ENCODE measurements at places on chromosomes 3 and 15.
A peak's percentile ranks its signal among the peaks of the same experiment; 100 is the strongest.

GRCh38 chr3:187695449-187695848 lies 6.9 kb downstream of the RTP2 start:
- no peak for DNase-seq

DNA sequence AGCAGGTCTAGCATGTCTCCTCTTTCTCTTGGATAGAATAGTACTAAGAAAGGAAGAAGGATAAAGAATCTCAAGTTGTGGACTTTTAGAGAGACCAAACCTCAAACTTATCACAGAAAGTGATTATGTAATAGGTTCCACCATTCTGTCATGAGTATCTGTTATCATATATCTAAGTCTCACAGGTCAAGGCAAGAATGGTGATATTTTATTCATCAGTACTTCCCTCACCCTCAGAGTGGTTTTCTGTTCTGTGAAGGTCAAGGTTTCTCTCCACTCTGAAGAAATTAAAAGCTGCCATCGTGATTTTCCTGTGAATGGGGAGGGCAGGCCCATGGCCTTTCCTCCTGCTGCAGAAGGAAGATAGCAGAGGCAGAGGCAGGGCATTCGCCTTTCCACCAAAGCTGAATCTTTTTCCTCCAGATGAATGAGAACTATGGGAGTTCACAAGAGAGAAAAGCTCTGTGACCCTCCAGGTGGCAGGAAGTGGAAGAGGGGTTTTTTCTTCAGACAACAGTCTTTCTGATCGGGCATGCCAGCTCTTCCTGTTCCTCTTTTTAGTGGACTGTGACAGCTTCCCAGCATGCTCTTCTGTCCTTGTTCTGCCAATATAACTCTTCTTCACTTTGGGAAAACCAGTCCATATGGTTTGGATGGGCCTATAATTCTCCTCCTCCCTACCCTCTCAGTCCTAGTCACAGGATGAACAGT lies 37.1 kb upstream of the CCK start:
- no peak for DNase-seq

- no peak for DNase-seq
Observed at GRCh38 chr3:2896308-2896939, 213.8 kb downstream of the IL5RA start.

DNA sequence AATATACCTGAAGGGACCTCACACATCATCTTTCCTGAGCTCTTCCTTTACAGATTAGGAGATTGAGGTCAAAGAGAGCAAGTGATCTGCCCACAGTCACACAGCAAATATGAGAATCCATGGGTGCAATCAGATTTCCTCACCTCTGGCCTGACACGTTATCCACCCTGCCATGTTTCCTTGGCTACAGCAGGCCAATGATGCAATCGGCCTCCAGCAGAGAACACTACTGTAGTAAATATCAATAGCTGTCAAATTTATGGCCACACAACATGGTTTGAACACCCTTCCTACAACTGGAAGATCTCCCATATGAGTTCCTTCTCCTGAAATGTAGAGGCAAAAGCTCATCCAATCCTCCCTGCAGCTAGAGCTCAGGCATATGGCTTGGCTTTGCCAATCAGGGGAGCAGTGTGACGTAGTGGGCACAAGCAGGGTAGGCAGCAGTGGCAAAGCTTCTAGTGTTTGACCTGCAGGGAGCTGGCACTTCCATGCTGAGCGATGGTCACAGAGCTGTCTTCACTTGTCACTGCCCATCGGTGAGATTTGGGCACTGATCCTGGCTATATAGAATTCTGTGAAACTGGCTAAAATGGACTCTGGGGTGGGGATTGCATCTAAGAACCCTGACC lies 271.3 kb downstream of the TJP1 start:
- DNase-seq: no peak

GRCh38 chr3:114758831-114759699 lies 388.0 kb downstream of the ZBTB20 start:
- no peak for DNase-seq

- DNase-seq: no peak
Observed at GRCh38 chr15:54033869-54034458, 55.7 kb downstream of the UNC13C start.

GRCh38 chr3:20190991-20191390 lies 5.0 kb upstream of the SGO1 start:
- DNase-seq: no peak

DNA sequence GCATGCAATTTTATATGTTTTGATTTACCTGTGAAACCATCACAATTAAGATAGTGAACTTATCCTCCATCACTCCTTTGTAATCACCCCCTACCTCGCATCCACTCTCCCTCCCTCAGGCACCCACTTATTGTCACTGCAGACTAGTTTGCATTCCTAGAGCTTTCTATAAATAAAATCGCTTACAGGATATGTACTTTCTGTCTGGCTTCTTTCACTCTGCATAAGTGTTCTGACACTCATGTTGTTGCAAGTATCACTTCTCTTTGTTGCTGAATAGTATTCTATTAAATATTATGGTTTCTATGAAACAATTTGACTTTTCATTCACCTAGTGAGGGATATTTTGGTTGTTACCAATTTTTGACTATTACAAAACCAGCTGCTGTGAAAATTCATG lies 139.3 kb downstream of the RSRC1 start:
- no peak for DNase-seq

- DNase-seq: no peak
Observed at GRCh38 chr3:126360714-126361060, 3.5 kb upstream of the KLF15 start.

DNA sequence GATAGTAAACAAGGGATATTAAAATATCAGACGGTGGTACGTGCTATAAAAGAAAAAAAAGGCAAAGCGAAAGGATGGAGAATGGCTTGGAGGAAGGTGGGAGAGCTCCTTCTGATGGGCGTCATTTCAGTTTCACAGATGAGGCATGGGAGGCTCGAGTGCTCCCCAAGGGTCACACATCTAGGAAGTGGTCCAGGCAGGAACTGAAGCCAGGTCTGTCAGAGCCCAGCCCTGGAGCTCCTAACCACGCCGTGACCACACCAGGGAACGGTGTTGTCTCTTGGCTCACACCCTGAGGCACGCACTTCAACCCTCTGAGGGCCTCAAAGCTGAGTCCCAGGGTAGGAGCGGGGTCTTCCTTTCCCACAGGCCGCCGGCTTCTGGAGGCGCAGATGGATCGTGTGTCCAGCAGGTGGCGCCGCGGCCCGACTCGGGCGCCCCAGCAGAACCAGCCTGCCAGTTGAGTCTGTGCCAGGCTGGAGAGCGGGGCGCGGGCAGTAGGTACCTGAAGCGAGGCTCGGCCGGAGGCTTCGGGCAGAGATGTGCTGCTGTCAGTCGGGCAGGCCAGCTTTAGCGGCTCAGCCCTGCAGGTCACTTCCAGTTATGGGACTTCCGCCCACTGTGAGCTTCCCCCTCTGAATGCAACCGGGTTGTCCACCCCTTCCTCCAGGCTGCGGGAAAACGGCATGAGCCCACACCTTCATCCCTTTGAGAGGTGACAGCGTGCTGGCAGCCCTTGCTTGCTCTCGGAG lies 68.1 kb downstream of the SLC6A1 start:
- peak; percentile 10 for DNase-seq

DNA sequence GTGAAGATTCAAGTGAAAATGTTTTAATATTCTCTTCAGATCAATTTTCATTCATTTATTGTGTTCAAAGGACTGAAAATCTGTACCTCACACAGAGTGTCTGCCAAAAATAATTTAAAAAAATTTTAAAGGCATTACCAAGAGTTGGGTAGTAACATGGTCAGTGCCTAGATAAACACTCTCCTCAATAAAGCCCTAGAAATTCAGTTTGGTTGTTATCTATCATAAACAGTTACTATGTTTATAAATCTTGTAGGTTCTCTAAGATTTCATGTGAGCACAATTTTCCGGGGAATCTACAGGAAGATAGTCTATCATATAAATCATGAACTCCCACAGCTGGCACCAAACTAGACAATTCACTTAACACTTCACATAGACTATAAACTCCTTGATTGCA lies 128.6 kb downstream of the GSK3B start:
- no peak for DNase-seq

DNA sequence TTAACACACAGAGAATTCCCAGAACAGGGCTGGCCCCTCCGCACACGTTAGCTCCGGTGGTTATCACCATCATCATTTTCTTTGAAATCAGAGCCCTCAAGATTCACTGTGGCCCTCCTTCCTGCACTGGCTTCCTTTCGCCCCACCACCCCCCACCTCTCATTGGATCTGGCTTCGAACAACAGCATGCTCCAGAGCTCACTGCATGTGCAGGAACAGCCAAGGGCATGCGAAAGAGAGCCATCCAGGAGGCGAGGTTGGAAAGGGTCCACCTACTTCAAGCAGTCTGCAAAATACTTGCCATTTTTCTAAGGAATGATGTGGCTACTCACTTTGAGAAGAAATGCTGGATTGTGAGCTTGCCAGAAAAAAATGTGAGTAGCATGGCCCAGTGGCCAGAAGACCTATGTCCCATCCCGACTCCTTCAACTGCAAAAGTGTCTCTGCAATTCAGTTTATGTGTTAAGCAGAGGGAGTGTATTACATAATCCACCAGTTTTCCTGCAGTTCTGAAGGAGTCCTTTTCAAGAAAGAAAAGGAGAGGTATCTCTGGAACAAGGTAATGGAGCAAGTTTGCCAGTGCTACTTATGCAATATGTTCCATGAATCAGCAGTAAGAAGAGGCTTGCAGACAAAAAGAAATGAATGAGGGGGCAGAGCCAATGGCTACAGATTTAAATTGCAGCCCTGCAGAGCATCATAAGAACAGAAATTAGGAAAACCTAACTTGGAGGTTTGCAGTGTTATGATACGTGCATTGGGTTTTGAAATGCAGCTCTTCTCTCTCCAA lies 92.8 kb downstream of the OCA2 start:
- DNase-seq: no peak

DNA sequence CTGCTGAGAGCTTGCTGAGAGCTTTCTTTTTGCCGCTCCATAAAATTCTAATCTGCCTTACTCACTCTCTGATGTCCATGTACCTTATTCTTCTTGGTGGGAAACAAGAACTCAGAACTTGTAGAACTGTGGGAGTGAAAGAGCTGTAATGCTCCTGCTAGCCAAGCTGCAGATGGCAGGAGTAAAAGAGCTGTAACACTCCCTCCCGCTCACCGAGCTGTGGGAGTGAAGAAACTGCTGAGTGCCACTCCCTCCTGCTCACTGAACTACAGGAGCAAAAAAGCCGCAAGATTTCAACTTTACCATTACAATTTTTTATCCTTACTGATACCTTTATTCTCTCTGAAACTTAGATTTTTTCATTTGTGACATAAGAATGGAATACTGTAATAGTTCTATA lies 199.1 kb downstream of the SI start:
- DNase-seq: no peak

GRCh38 chr3:196741249-196741889 lies 1.7 kb downstream of the PAK2 start:
- no peak for DNase-seq

DNA sequence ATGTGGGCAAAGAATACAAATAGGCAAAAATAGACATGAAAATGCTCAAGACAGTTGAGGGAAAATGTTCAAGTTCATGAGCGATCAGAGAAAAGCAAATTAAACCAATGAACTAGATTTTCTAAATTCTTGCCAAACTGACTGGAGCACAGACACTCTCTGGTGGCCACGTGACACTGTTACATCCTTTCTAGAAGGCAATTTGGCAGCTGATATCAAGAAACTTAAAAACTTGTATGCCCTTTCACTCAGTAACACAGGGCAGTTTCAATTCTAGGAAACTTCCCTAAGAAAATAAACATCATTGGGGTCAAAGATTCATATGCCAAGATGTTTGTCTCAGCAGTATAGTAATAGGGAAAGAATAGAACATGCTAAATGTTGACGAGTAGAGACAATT lies 52.2 kb downstream of the ABHD5 start:
- no peak for DNase-seq

DNA sequence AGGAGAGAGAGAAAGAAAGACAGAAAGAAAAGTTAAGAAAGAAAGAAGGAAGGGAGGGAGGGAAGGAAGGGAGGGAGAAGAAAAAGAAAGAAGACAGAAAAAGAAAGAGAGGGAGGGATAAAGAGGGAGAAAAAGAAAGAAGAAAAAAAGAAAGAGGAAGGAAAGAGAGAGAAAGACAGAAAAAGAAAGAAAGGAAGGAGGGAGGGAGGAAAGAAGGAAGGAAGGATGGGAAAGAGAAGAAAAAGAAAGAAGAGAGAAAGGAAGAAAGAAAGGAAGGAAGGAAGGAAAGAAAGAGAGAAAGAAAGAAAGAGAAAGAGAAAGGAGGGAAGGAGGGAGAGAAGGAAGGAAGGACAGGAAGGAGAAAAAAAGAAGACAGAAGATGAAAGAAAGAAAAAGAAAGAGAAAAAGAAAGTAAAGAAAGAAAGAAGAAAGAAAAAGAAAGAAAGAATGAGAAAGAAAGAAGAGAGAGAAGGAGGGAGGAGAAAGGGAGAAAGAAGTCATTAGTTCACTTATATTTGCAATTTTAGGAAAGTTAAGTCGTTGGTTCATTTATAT lies 567.2 kb upstream of the CBLB start:
- no peak for DNase-seq

GRCh38 chr15:55736756-55737155 lies 6.2 kb downstream of the PRTG start:
- no peak for DNase-seq

DNA sequence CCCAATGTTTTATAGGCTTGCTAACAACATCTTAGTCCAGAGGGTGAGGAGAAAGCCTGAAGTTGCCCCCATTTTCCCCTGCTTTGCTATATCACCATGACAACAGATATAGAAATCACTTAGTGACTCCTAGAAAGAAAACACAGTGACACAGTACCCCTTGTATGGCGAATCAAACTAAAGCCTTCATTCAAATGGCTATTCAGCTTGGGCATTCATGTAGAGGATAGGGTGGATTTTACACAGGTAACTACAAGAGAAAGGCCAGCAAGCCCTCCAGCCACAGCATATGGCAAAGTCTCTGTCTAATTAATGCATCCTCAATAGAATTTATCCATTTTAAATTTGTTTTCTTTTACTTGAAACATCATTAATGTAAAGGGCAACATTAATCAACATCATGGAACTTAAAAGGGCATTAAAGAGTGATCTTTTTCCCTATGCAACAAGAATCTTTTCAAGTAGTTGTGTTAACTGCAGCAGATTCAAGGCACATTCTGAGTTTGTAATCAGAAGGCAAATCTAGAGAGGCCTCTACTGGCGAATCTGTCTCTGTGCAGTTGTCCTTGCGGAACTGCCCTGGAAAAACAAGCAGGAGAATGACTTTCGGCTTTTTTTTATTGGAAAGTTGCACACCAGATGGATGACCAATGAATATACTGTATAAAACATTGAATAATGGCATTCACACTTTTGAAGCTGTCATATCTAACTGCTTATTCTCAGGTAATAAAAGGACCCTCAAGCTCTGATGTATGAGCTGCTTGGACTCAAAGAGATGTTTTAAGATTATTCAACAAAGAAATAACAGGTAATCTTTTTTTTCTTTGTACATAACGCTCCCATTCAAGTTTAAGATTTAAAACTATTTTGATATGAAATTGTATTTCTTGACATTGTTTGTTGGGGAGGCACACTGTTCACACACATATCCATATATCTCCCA lies 621.7 kb upstream of the AGTR1 start:
- DNase-seq: peak; percentile 20

DNA sequence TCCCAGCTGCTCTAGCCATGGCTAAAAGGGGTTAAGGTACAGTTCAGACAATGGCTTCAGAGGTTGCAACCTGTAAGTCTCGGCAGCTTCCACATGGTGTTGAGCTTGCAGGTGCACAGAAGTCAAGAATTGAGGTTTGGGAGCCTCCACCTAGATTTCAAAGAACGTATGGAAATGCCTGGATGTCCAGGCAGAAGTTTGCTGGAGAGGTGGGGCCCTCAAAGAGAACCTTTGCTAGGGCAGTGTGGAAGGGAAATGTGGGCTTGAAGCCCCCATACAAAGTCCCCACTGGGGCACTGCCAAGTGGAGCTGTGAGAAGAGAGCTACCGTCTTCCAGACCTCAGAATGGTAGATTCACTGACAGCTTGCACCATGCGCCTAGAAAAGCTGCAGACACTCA lies 73.7 kb downstream of the STT3B start:
- DNase-seq: no peak

Measured in NCI-H1436 (cell line).